Cardiac muscle cell (in vitro differentiated cells and primary cell): ENCODE measurements at places on chromosomes 1 and 21.

GRCh38 chr21:42440187-42440792 lies 36.6 kb downstream of the UBASH3A start:
- DNase-seq, result no peak

- DNase-seq, result no peak
Observed at GRCh38 chr1:162549001-162549400, 12.5 kb upstream of the UAP1 start.

- no peak for DNase-seq
Observed at GRCh38 chr1:165152109-165152508, 204.4 kb downstream of the LMX1A start.

- DNase-seq, result no peak
Observed at GRCh38 chr1:179146911-179147310, 65.0 kb downstream of the TOR3A start.

- no peak for DNase-seq
Observed at GRCh38 chr1:55047611-55048010, 8.3 kb downstream of the PCSK9 start.

- DNase-seq, result peak; percentile 87
Observed at GRCh38 chr1:211591980-211592493, 13.1 kb upstream of the SLC30A1 start.

DNA sequence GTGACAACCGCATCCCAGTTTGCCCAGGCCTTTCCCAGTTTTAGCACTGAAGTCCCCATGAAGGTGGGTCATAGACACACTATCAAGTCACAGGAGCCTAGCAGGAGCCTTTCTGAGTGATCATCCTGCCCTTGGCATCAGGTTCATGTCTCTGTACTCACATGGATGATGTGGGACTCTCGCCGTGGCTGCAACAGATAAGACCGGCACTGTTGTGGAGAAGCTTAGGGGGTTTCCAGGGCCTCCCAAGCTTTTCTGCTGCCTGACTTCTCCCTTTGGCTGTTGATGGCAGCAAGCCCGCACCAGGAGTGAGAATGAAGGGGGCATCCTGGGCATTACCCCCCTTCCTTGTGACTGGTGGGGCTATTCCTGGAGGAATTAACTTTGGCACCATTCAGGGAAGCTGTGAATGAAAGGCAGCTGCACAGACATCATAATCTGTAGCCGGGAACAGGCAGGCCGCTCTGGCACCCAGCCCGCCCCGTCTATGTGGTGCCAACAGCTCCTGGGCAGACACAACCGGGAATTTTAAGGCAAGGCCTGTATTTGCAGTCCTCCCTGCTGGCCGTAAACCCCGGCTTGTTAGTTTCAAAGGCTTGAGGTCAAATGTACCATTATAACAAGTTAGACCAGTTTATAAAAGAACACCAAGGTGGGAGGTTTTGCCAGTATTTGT lies 148.6 kb downstream of the HUNK start:
- DNase-seq, result peak; percentile 2

DNA sequence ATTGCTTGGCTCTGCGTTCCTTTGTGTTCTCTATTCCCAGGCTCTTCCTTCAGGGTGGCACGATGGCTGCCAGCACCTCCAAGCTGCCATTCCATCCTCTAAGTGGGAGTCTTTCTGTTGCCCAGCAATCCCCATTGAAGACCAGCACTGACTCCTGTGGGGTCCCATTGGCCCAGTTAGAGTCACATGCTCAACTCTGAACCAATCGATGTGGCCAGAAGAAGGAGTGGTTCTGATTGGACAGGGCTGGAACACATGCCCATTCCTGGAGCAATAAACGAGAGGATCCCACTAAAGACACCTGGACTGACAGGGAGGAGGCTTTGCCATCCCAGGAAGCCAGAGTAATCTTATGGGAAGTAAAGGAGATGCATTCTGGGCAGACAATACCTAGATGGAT lies 97.2 kb upstream of the IGSF21 start:
- DNase-seq, result no peak

DNA sequence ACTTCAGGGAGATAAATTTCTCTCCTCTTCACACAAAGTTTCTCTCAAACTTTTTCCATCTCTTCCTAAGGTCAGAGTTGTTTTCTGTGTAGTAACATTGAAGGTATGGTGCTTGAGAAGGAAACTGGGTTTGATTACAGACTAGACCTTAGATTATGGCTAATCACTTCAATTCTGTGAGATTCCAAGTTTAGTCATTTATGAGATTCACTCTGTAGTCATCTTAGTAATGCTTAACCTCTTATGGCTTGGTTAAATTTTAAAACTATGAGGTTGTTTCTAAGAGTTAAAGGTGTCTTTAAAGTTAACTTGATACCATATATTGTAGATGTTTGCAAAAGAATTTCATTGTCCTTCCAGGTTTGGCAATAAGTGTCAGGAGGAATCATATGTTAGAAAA lies 1092.2 kb downstream of the KCNT2 start:
- no peak for DNase-seq

DNA sequence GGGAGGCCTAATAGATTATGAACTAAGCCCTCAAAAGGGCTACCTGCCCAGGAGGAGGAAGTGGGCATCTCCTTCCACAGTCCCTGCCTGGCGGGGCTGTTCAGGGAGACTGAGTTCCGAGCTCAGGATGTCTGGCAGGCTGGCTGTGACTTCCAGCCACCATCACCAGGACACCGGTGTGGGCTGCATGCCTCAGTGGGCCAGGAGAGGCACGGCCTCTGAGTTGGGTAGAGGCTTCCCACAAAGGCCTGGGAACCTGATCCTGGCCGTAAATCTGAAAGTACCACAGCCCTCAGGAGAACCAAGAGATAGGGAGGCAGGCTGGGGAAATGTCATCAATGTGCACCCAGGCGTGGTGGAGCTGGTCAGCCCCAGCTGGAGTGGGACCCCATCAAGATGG lies 29.1 kb downstream of the NTPCR start:
- no peak for DNase-seq

DNA sequence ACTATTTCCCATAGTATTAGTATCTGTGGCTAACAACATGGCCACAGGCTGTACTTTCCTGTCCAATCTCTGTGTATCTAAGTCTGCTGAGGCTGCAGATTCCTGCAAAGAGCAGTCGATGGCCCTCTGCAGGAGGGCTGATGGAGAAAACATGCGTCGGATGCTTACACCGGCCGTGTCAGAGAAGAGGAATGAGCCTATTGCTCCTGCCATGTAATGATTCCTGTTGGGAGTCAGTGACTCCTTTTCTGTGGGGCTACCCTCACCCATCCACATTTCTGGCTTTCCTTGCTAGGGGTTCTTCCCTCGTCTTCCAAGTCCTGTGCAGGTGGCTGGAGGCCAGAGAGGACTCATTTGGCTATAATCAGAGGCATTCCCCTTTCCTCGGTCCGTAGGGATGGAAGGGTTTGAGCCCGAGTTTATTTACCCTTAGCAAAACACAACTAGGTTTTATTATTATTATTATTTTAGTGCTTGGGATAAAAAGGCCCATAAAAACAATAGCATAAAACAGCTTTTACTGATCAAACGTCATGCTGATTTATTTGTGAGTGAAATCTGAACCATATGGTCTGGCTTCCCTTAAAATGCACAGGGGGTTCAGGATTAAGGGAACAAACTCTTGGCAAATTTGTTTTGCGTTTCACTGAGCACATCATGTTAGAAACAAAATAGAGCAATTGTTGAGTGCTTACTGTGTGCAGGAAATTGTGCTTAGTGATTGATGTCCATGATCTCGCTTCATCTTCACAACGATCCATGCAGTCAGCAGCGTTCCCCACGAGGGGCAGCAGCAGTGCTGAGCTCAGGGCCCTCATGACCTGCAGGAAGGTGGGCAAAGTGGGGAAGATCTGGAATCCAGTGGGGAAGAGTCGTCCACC lies 70.8 kb downstream of the KIF26B start:
- DNase-seq, result no peak

DNA sequence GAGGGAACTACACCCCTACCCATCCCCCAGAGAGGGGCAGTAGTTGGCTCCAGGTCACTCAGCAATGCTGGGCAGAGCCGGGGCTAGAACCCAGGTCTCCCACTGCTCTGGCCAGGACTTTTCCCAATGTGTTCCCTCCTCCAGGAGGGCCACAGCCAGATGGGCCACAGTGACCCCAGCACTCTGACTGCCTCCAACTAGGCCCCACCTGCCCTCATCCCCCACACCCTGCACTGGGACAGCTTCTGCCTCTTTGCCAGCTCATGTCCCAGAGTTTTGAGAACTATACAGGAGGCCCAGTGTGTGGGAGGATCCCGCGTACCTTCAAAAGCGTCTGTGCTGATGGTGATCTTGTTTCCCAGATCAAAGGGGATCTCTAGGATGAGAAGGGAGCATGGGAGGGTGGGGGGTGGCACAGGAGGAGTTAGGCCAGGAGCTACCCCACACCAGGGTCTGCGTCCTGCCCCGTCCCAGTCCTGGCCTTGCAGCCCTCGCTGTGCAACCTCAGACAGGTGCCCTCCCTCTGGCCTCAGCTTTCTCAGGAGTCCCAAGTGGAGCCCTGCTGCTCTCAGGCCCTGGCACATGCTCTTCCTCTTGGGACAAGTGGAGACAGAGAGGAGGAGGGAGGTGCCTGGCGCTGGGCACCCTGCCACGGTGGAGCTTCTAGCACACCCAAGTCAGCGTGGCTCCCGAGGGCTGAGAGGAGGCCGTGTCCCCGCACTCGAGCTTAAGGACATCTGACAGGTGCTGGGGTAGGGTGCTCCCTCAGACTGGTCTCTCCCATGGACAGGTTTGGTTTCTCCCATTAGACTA lies 22.0 kb downstream of the MYOM3 start:
- no peak for DNase-seq

DNA sequence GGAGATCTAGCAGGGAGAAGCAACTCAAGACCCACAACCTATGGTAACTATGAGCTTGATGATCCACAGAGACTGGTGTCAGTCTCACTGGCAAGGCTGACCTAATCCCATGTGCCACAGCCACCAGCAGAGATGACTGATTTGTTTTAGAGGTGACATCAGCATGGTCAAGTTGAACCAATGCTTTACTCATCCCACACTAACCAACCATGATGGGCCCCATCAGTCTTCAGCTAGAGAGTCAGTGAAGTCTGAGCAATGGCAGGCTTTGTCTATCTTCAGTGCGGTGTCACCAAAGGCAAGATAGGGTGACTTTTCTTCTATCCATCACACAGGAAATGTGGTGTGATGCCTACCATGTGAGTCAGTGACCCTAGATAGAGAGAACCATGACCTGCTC lies 1470.7 kb downstream of the NCAM2 start:
- no peak for DNase-seq

- no peak for DNase-seq
Observed at GRCh38 chr1:61348025-61348665, 265.8 kb downstream of the NFIA start.

GRCh38 chr1:215970406-215970805 lies 403.3 kb downstream of the KCTD3 start:
- no peak for DNase-seq

- no peak for DNase-seq
Observed at GRCh38 chr21:46562472-46562871, 42.4 kb downstream of the S100B start.
